ENCODE measurements at places on chromosomes 2 and 18.

DNA sequence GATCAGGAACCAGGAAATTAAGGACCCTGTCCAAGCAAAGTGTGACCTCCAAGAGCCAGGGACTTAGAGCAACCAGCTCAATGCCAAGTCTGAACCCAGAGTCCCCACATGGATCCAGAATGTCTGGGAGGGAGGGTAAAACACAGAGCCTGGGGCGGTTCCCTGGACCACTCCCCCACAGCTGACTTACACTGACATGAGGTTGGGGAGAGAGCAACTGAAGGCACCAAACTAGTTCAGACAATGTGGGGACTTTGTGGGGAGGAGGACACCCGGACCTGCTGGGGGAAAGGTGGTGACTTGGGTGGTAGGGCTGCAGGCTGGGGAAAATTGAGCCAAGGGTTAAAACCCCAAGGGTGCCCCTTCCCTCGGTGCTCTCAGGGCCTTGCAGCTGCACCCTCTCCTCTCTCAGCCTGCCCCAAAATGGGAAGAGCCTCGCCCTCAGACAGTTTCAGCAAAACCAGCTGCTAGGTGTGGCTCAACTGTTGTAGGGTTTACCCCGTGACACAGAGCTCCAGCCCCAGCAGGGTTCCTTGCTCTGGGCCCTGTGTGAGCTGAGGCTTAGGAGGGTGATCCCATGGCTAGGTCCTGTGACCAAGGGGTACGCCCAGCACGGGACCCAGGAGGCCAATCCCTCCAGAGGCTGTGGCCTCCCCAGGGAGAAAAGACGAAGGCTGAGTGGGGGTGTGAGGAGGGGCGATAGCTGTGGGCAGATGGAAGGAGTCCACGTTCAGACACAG, 28.6 kb downstream of the MARCO start:
- DNase-seq, result no peak

GRCh38 chr18:23341383-23341782, 111.7 kb upstream of the RIOK3 start:
- DNase-seq, result no peak

- no peak for DNase-seq
Measured at GRCh38 chr18:46468426-46469180, 188.4 kb downstream of the LOXHD1 start.

- DNase-seq, result no peak
Measured at GRCh38 chr2:15445891-15446562, 115.1 kb downstream of the NBAS start.

Measured in activated CD4-positive, alpha-beta T cell treated with anti-CD3 and anti-CD28 coated beads, Interleukin-2, amount 50 U/mL, for 4 hours (primary cell).